Stimulated activated CD8-positive, alpha-beta memory T cell treated with anti-CD3 and anti-CD28 coated beads, Interleukin-7, amount 100 ng/mL, for 48 hours (primary cell): ENCODE measurements at places on chromosomes 5 and 9.
A peak's percentile ranks its signal among the peaks of the same experiment; 100 is the strongest.

- no peak for DNase-seq
Observed at GRCh38 chr9:73155968-73156864, 4.6 kb downstream of the ANXA1 start.

DNA sequence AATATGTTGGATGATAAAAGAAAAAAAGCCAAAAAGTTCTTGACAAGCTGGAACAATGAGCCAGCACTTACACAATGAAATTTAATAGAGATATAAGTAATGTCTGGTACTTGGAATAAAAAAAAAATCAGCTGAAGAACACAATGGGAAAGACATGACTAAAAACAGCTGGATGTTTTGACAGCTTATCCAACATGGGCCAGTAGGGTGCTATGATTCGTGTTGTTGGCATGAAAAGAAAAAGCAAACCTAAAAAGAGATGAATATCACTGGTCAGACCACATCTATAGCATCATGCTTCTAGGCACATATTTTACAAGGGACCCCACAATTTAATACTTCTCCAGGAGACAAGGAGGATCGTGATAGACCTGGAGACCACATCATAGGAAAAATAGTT lies 175.3 kb downstream of the ARL15 start:
- no peak for DNase-seq

DNA sequence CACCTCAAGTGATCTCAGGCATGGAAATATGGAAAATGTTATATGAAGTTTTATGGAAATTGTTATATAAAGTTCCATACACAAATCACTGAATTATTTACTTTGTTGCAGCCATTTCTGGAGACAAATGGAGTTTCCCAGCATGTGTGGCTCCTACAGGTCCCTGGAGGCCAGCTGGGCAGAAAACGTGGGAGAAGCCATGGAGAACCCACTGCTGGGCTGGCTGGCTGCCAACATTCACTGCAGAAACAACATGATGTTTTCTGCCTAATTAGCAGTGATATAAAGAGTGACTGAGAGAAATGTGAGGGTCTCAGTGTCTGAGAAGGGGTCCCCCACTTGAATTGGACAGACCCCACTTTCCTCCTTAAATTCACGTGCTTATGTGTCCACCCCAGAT lies 208.8 kb upstream of the IRX2 start:
- DNase-seq: no peak

DNA sequence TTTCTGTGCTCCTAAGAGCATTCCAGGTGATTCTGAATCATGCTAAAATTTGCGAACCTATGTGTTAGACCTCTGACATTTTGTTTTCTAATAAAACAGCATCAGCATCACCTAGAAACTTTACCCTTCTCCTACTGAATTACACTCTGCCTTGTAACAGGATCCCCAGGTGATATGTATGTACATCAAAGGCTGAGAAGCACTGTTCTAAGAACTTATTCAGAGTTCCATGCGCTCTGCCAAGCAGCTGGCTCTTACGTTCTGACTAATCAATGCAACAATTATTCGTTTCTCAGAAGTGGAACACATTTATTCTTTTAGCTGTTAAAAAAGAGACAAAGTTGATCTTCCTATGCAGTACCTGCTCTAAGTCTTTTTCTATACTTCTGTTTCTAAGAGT lies 228.6 kb downstream of the SLF1 start:
- no peak for DNase-seq

DNA sequence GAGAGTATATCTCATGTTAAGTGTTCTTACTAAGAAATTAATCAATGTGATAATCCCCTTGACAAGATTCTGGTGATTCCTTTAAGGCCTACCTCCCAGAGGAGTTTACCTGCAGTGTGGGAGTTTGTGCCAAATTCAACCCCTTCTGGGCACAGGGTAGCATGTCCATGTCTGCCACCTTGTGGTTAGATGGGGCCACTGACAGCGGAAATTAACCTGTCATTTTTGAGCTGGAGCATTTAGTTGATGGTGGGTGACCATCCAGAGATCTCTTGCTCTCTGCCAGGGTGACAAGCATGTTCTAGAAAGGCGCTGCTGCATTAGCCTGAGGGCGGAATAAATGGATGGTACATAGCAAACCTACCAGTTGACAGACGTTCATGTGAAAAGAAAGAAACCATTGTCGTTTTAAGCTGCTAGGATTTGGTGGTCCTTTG lies 132.2 kb downstream of the FBXO4 start:
- peak; percentile 10 for DNase-seq

GRCh38 chr5:20832204-20833080 lies 844.4 kb upstream of the CDH18 start:
- no peak for DNase-seq

DNA sequence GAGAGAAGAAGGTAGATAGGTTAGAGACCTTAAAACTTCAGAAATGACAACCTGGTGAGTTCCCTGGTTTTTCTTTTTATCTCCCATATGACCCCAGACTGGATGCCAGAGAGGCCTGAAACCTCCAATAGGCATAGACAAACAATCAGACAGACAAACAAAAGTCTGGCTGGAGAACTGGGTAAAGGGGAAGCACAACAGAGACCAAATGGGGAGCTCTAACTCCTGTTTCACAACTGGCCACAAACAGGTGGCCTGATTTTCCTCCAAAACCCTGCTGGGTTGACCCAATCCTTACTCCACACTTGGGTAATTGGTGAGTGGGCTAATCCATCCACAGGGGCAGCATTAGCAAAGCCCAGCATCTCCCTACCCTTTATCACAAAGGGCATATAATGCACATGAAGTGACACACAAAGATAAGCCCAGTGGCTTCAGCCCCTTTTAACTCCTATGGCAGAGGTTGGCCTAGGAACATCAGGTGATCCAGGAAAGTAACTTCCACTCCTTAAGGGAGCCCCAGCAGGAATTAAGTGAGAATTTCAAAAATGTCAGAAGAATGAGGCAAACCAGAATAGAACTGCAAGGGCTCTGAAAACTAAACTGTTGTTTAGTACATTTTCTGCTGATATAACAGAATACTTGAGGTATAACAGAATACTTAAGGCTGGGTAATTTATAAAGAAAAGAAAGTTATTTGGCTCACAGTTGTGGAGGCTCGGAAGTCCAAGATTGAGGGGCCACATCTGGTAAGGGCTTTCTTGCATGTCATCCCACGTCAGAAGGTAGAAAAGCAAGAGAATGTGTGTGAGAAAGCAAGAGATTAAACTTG lies 60.9 kb upstream of the ROR2 start:
- DNase-seq: no peak

- no peak for DNase-seq
Observed at GRCh38 chr5:162995568-162995967, 441.8 kb upstream of the CCNG1 start.

- DNase-seq: no peak
Observed at GRCh38 chr5:178467205-178467567, 123.0 kb downstream of the COL23A1 start.

GRCh38 chr5:166649676-166650075 lies 1641.8 kb upstream of the WWC1 start:
- no peak for DNase-seq

DNA sequence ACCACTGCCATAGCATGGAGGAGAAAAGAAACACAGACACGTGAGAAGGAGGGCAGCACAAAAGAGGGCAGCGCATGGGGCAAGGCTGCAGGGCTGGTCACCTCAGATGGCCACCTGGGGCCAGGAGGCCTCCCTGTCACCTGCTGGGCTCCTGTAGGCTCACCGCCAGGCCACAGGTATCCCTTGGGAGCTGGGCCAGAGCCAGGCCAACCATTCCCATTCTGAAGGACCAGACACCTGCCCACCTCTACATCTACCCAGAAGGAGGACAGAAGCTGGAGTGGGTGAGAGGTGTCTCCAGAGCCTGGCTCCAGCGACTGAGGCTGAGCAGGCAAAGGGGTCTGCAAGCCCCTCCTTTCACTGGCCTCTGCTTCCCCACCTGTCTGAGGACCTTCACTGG lies 103.1 kb downstream of the PAX5 start:
- DNase-seq: no peak

DNA sequence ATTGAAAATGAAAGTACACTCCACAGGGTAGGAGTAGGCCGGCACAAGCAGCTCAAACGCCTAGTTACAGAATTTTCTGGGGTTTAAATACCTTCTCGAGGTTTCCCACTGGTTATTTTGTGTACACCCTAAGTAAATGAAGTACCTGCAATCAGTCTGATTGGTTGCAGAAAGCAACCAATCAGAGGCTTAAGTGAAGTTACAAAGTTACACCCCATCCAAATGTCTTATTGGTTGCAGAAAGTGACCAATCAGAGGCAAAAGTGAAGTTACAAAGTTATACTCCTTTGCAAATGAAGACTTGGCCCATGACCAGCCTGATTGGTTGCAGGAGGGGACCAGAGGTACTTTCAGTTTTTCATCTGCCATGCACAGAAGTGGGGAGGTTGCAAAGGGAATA lies 33.2 kb upstream of the ERAP2 start:
- no peak for DNase-seq

DNA sequence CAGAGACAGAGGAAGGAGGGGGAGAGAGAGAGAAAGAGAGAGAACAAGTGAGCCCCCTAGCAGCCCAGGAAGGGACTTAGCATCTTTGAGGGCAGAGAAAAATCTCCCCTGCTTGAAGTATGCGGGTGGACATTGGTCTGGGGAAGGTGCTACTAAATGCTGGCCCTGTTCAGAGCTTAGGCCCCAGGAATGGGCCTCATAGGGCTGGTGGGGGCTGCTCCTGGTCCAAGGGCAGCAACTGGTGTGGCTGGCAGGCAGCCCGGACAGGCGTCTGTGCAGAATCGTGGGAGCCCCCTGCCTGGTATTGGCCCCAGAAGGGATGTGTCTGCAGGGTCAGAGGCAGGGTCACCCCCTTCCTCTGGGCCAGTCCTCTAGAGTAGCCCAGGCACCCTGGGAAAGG lies 47.8 kb upstream of the SUSD3 start:
- no peak for DNase-seq
